Esophagus squamous epithelium (tissue), 5 donors: ENCODE measurements at places on chromosomes 6 and 20.

- DNase-seq = no peak
Measured at GRCh38 chr20:53768329-53768728, 174.7 kb upstream of the ZNF217 start.

- no peak for DNase-seq
Measured at GRCh38 chr20:14643146-14643545, 305.7 kb upstream of the FLRT3 start.

GRCh38 chr6:166860392-166860791, 96.0 kb downstream of the RNASET2 start:
- DNase-seq = no peak

- DNase-seq = no peak
Measured at GRCh38 chr20:34595377-34596184, 37.1 kb downstream of the MAP1LC3A start.

DNA sequence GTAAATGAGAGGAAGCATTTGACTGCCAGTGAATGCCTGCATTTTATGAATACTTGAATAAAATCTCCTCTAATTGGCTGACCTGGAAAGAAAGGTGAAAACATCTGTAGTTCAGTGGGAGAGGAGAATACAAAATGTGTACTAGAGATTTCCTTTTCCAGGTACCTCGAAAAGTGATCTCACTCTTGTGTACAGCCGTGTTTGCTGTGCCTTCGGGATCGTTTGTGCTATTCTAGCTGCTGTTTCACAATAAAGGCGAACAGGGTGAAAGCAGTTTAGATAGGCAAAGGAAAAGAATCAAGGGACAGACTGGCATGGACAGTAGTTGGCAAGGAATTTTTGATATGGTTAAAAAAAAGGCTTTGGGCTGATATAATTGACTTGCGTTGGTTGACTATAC, 112.3 kb downstream of the ARID1B start:
- no peak for DNase-seq
